Myocyte (in vitro differentiated cells): ENCODE measurements at places on chromosomes 1 and 21. TPM values are rescaled to one million over a fixed set of nuclear protein-coding genes. Genes with fewer than 3 reads are reported as not detected.

GRCh38 chr21:14592296-14593000 lies 46.3 kb upstream of the SAMSN1 start:
- no peak for DNase-seq

CACHD1 gene
- not detected in 2 replicates for total RNA-seq

DNA sequence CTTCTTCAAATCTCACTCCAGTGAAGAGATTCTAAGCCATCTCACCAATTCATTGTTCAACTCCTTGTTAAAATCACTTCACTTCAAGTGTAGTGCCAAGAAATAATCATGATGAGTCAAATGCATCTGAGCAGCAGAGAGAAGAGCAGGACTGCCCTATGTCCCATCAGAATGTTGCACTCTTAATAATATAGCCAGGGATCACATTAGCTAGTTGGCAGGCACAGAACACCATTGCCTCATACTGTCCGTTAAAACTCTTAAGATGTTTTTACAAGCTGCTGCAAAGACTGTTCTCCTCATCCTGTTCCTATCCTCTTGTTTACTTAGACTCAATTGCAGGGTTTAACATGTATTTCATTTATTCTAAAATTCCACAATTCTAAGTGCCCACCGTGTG lies 432.9 kb downstream of the PLPP3 start:
- no peak for DNase-seq

- no peak for DNase-seq
Measured at GRCh38 chr1:116270316-116271057, 102.6 kb upstream of the ATP1A1 start.

- no peak for DNase-seq
Measured at GRCh38 chr1:214617843-214618242, 14.8 kb downstream of the CENPF start.

DNA sequence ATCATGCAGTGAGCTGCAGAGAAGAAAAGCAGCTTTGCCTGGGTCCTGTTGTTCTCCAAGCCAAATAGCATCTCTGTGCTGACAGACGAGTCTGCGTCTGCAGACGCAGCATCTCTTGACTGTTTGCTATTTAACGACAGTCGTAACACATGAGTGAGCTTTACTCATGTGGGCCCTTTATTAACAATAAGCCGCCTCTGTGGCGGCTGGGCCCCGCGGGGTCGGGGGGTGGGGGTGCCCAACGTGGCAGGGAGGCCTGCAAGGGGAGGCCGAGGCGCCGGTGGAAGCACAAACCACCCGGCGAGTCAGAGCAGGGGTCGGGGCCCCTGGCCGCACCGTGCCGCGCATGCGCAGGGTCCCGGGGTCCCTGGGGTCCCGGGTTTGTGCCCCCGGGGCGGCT lies 435.1 kb downstream of the KIF26B start:
- DNase-seq: no peak

GRCh38 chr1:43655953-43656352 lies 6.0 kb downstream of the KDM4A start:
- no peak for DNase-seq

- DNase-seq: no peak
Measured at GRCh38 chr1:32754317-32755097, 51.9 kb upstream of the SYNC start.
